ENCODE measurements at places on chromosomes 1 and 21.

GRCh38 chr1:153030895-153031294 lies at the start of gene SPRR1B:
Gene SPRR1B (plus strand): TSS chr1:153031203. CDS start chr1:153032346, 1,143 bp downstream.
- DNase-seq: no peak

DNA sequence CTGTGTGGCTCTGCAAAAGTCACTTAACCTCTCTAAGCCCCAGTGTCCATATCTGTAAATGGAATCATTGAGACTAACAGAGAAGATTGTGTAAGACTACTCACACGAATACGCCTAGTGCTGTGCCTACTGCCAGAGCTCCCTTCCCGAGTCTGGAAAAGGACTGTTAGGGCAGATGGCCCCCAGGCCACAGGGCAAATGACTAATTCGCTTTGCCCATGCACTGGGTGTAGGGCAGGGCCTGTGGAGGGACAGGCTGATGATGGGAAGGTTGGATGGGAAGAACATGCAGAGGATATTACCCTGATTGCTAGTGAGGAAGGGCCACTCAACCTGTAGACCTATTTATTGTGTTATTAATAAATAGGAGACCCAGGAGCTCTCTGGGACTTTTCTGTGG lies 4.2 kb upstream of the GPR61 start:
- no peak for DNase-seq

DNA sequence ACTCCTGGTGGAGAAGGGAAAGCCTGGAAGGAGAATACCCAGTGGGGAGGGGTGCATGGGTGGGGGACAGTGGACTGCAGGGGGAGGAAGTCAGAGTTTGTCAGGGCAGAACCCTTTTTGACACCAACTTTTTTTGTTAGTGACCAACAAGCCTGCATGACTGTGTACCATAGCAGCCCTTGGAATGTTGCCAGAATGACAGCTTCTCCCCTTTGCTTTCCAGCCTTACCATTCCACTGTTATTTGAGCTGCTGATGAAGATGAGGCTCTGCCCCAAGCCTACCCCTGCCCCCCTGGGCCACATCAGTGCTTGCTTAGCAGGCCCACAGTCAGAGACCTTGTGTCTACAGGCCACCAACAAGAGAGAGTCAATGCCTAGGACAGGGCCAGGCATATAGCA lies 341.2 kb downstream of the HHAT start:
- no peak for DNase-seq

DNA sequence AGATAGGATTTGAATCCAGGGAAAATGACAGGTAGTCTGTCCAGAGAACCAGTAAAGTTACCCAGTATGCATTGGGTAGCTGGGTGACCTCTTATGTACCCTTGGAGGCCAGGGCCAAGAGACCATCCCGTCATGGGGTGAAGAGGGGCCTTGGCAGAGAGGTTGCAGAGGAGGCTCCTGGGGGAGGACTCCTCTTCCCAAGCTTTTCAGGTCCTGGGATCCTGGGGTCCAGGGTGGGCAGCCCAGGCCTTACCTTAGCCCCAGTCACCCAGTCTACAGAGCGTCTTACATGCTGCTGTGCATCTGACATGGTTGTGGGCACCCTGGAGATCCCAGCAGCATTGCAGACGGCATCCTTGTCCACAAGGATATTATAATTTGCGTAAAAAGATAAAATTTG lies 14.0 kb downstream of the PMF1 start:
- no peak for DNase-seq

DNA sequence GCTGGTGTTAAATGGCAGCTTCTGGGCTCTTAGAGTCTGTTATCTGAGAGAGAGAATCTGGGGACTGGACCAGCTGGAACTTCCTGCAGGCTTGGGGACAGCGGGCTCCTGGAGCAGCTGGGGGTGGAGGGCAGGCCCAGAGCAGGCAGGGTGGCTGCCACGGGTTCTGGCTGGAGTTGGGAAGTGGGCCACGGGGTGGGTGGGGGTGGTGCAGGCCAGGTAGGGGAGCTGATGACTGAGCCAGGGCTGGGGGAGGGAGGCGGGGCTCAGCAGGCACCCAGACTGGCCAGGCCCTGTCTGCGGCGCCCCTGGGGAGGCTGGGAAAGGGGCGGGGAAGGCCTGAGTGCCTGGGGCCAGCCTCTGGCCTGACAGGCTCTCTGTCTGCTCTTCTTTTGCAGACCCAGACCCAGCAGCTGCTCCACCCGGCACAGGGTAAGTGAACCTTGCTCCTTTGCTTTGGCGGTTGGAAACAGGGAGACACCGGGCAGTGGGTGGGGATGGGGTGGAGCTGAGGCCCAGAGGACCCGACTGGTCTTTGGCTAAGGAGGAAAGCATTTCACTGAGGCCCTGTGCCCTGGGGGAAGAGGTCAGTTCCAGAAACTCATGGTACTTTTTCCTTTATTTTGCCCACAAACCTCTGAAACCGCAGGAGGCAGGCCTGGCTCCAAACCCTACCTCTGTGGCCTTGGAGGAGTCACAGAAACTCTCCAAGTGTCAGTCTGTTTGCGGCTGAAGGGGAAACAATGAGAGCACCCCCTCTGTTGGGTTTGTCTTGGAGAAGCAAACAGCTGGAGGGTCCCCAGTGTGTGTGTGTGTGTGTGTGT lies 48.8 kb downstream of the ARHGEF10L start:
- DNase-seq: no peak

GRCh38 chr1:22611530-22611947 lies 24.9 kb upstream of the C1QA start:
- no peak for DNase-seq

GRCh38 chr1:225253784-225254183 lies 174.1 kb downstream of the LBR start:
- no peak for DNase-seq

- no peak for DNase-seq
These were observed 79.9 kb downstream of the DMRTA2 start for GRCh38 chr1:50343323-50343722.

GRCh38 chr1:19758227-19758830 lies 41.4 kb downstream of the TMCO4 start:
- DNase-seq: no peak

DNA sequence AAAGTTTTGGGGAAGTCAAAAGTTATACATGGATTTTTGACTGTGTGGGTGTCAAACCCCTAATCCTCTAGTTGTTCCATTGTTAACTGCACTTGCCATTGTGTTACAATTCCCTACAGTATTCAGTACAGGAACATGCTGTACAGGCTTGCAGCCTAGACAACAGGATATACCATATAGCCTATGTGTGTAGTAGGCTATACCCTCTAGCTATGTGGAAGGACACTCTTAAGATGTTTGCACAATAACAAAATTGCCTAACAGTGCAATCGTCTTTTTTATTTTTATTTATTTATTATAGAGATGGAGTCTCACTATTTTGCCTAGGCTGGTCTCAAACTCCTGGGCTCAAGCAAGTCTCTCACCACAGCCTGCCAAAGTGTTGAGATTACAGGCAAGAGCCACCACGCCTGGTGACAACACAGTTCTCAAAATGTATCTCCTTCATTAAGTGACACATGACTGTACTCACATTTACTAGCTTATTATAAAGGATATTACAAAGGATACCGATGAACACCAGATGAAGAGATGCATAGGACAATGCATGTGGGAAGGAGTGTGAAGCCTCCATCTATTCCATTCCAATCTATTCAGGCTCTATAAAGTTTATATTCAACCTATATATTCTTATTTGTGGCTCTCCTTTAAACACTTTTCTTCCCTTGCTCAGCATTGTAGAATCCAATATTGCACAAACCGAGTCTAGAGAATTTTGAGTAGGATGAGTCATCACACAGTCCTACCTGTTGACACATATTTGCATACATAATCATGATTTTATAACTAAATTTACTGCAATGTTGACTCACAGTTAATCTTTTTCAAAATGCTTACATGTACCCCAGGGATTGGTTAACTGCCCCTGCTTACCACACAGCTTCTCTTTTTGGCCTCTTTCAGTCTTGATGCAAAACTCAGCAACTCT lies 28.4 kb upstream of the CEP350 start:
- DNase-seq: no peak

DNA sequence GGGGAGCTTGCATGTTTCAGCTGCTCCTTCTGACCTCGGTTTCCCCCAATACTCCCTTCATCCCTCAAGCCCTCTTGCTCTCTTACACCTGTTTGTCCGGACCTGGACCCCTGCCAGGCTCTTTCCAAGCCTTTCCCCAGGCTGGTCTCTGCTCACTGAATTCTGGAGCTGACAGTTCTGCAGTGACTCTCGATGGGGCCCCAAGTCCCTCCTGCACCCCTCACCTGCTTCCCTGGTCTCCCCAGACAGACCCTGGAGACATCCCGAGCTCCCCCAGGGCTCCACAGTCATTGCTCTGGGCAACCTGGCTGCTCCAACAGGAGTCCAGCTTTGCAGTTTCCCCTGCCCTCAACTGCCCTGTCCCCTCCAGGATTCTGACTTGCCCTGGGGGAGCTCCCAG lies 198.6 kb downstream of the GRIK3 start:
- DNase-seq: no peak

- no peak for DNase-seq
These were observed 2.2 kb downstream of the RALGPS2 start for GRCh38 chr1:178727014-178727895.

GRCh38 chr1:152410599-152410998 lies 3.5 kb downstream of the CRNN start:
- no peak for DNase-seq

DNA sequence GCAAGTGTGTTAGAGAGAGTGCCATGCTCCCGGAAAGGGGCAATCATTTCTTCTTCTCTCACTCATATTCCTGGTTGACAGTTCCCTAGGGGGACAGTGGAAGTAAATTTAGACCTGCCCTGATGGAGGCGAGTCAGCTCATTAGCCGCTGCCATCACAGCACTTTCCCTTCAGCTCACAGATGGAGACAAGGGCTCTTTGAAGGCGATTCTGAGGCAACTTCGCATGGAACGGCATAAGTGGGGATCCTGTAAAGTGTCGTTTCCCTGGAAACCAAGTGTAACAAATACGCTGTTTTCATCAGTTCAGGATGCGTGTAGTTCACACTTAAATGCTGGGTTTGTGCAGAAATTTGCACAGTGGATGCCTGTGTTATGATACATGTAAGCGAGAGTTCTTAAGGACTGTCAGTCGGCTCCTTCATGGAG lies 114.5 kb upstream of the TMPRSS15 start:
- DNase-seq: no peak
